Omental fat pad (tissue), 4 donors: ENCODE measurements at places on chromosomes 3 and 15.

DNA sequence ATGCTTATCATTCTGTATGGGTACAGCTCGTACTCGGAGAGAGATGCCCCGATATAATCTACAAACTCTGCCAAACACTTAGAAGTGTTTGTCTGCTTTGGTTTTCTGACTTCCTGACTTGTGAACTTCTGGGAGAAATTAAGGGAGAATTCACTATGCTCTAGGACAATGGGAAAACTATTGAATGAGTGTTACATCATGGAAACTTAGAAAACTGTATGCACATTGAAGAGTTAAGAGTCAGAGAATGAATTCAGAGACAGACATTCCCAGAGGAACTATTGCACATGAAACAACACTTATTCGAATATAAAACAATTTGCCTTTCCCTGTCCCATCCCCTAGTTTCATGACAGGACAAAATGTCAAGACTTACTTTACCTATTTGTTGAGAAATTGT, 57.8 kb downstream of the DTWD1 start:
- DNase-seq: no peak

DNA sequence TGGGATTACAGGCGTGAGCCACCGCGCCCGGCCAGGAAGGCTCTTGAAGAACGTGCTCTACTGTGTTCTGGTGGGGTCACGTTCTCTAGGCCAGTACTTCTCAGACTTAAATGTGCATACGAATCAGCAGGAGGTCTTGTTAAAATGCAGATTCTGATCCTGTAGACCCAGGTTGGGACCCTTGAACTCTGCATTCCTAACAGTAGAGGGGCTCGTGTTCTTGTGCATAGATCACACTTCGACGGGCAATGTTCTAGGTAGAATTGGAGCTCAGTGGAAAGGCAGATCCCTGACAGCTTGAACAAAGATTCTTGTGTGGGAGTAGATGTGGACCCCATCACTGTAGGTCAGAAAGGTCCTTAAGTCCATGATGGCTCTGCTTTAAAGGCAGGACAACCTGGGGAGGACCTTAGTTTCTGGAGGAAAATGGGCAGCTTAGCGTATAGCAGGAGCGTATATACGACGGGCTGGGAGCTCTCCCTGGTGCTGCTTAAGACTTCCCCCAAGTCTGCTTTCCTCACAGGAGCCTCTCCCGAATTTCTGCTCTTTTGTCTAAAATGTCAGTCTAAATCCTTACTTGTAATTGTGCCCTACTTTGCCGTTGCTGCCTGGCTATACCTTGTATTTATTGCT, 16.9 kb upstream of the FAM81A start:
- DNase-seq: no peak

DNA sequence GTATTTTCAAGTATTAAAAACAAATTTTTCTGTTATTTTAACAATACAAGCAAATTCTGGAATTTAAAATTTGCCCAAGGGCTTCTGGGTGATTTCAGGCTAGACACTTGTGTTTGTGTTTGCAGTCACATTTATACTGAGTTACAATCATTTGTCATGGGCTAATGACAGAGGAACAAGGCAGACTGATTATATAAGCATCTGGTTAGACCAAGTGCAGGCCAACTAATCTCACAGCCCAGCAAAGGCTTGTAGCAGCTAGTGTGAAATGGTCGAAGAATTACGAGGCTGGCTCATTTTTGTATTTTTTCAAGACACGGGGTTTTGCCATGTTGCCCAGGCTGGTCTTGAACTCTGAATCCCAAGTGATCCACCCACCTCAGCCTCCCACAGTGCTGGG, 52.1 kb downstream of the CMTM8 start:
- DNase-seq: no peak

GRCh38 chr3:39144095-39144747, 9.2 kb downstream of the CSRNP1 start:
- DNase-seq: no peak

- no peak for DNase-seq
These were observed 181.0 kb downstream of the SI start for GRCh38 chr3:164897342-164897741.

- no peak for DNase-seq
These were observed 266.2 kb downstream of the LSAMP start for GRCh38 chr3:116179091-116179490.

- DNase-seq: no peak
These were observed 9.0 kb downstream of the GNB5 start for GRCh38 chr15:52181938-52182780.

DNA sequence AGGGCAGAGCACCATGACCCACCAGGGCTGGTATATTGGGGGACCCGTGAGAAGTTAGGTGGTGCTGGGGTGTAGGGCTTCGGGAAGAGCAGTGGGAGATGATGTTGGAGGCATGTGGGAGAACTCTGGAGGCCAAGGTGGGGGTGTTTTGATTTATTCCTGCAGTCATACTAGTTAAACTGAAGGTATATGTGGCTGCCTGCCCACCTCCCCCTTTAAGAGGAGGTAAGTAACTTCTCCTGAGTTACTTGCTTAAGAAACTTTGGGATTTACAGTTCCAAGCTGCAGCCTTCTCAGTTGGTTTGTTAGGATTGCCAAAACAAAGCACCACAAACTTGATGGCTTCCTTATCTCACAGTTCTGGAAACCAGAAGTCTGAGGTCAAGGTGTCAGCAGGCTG, 73.1 kb upstream of the AGBL1 start:
- DNase-seq: no peak

GRCh38 chr3:170551252-170551651, 34.6 kb downstream of the SLC7A14 start:
- no peak for DNase-seq

- no peak for DNase-seq
These were observed 11.6 kb downstream of the ARPP19 start for GRCh38 chr15:52557274-52557641.

GRCh38 chr3:98962951-98963350, 61.5 kb upstream of the DCBLD2 start:
- no peak for DNase-seq

- DNase-seq: no peak
These were observed 180.6 kb downstream of the CHL1 start for GRCh38 chr3:377158-377561.

- DNase-seq: no peak
These were observed 40.7 kb upstream of the VILL start for GRCh38 chr3:37949866-37950265.

DNA sequence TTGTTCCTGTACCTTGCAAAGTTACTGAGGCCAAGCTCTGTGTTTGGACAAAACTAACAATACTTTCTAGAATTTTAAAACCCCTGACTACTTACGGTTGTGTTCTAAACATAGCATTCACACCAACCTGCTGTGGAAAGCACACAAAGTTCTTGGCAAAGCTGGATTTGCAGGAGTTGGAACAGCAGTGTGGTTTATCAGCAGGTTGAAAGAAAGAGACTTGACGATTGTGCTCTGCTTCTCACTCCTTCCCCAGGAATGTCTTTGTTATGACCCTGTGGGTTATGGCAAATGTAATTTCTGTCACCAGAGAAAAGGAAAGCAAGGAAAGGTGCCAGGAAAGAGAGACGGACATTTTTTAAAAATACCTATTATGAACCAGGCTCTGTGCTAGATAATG, 165.5 kb upstream of the TGFBR2 start:
- no peak for DNase-seq

- no peak for DNase-seq
These were observed 3.3 kb upstream of the RBSN start for GRCh38 chr3:15102256-15102655.

- no peak for DNase-seq
These were observed 15.8 kb downstream of the RUVBL1 start for GRCh38 chr3:128107834-128108233.

DNA sequence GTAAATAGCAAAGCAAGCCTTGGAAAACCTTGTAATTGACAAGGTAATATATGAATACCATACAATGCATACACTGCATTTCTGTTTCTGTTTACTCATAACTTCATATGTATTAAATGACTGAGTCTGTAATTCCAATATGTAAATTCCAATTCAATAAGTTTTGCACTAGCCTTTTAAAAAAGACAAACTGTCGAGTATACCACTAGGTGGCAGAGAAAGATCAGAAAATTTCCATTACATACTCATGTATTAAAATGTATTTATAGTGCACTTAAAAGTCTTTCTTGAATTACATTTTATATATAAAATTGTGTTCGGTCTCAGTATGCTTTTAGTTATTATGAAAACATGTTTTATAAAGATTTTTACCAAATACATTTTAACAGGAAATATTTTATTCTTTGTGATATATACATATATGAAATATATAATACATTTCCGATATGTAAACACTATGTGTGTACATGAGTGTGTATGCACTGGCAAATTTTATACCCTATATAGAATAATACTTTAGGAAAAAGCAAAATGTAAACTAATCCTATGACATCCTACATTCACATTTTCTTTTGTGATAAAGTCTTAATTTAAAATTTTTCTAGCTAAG, 216.8 kb downstream of the VGLL3 start:
- DNase-seq: no peak

DNA sequence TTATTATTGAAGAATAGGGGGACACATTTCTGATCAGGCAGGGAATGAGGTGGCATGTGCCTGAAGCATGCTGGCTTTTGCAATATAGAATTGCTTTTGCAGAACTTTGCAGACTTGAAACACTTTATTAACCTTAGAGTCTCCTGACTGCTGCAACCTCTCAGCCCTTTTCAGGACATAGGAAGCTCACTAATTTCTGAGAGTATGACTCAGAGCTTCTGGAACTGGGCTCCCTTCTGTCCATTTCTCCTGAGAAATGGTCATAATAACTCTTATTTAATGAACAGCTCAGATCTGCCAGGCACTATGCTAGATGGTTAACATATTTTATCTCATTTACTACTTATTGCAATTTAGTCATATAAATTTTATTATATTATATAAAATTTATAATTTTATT, 38.6 kb upstream of the DGKG start:
- DNase-seq: no peak

DNA sequence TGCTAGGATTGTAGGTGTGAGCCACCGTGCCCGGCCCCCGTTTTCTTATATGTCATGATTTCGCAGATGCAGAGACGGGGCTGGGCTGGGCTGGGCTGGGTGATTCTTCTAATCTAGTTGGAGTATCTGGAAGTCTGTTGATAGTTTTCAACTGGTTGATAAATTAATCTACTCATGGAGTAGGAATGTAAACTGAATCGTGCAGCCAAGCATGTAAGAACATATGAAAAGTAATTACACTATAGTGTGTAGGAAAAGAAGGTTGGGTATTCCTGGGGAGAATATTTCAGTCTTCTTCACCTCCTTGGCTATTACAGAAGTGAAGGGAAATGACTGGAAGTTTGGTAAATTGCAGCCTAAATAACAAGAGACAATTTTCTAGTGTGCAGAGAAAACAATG, 82.6 kb upstream of the MAGI1 start:
- DNase-seq: no peak

GRCh38 chr15:62783303-62783957, 259.1 kb upstream of the TPM1 start:
- DNase-seq: no peak

DNA sequence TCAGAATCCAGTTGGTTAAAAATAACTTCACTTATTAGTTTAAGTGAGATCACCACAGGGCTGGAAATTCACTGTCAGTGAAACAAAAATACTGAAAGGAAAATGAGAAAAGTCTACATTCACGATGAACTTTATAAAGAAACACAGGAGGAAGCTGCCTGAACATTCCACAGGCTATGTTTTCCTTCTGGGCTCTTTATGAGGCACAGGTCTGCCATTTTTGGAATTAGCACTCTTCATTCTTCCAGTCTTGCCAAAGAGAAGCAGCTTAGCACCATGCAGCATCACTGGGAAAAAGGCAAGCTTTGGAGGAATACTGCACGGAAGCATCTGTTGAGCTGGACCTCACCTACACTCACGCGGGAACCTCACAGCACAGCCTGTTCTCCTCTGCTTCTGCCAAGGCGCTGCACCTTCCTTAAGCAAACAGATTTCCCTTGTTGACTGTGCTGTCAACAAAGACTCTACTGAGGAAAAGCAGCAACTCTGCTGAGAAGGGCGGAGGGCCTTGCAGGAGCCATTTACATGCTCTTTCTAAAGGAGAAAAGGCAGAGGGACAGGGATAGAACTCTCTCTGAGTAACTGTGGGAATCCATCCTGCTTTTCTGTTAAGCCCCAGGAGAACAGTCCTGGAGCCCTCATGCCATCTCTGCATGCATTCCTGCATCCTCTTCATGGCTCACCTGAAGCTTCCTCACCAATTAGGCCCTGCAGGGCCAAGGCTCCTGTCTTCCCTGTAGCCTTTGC, 15.7 kb downstream of the SUSD5 start:
- no peak for DNase-seq

DNA sequence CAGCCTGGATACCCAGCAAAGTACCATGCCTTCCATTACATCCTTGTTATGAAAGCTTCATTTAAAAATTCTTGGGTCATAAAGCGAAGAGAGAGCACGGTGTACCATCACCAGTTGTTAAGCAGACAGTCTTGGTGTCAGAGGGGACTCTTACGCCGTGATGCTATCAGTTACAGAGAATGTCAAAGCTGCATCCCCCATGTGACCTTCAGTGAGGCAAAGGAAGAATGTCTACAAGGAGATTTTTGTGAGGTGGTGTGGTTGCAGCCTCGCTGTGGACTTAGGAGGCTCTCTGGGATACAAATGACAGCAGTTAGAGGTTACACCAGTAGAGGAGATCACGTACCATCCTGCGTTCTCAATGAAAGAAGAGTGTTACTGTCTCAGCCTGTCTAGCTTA, 278.3 kb downstream of the FEZF2 start:
- no peak for DNase-seq

DNA sequence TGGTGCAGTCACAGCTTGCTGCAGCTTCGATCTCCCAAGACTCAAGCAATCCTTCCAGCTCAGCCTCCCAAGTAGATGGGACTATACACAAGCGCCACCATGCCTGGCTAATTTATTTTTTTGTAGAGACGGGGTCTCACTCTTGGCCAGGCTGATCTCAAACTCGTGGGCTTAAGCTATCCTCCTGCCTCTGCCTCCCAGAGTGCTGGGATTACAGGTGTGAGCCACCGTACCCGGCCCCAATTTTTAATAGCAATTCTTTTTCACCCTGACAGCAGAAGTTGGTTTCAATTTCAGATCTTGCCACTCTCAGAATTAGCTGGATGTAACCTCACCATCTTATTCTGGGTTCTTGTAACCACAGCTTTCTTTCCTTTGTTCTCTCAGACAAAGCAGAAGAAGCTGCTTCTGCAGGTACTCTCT, 64.8 kb downstream of the TRIM71 start:
- DNase-seq: no peak

- DNase-seq: no peak
These were observed 177.3 kb downstream of the GAP43 start for GRCh38 chr3:115800489-115801075.

- no peak for DNase-seq
These were observed 19.9 kb upstream of the LRRC58 start for GRCh38 chr3:120369037-120369467.
